ENCODE measurements at places on chromosomes 7 and 10.

GRCh38 chr7:90025771-90026170, 128.5 kb upstream of the STEAP1 start:
- DNase-seq = no peak

DNA sequence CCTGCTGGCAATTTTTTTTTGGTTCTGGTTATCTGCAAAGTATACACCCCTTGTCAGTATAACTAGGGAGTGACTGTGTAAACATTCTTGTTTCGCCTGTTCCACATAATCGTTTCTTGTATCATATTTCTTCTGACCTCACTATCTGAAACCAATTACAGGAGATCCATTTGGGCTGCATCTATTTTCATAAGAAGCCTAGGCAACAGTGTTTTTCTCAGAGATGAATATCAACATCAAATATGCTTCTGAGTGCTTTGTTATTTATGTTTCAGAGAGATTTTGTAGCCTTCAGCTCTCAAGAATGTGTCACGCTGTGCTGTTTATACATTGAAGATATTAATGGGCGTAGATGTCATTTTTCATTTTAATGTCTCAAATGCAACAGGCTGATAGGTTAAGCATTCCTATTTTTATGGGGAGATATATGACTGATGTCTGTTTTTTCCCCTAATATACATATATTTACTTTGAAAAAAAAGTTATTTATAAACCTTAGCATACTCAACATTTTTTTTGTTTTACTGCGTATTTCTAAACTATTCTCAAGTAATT, 115.5 kb downstream of the FOXP2 start:
- no peak for DNase-seq

DNA sequence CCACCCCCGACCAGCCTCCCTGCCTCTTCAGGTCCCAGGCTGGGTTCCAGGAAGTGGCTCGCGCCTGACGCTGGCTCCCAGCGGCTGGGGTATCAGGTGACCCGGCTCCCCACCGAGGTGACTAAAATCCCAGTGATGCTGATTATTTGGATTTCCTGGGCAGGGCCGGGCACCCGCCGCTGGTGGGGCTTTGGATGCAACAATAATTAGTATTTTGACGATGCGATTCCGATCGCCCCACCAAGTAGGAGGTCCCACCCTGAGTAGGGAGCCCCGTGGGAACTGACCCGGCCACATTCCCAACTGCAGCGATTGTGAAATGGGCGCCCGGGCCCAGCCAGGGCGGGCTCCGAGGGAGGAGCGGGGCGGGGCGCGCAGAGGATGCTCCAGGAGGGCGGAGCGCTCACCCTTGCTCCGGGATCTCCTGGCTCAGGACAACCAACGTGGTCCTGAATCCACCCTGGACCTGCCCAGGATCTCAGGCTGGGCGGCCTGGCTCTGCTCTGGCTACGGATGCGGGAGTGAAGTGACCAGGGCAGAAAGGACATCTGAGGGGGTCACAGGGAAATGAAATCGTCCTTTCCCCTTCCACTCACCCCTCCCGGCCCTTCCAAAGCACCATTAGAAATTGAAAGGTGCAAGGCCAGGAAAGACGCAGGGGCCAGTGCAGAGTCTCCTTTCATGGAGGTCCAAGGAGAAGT, 32.6 kb downstream of the DUSP5 start:
- DNase-seq = no peak

GRCh38 chr7:99693100-99693426, 13.3 kb upstream of the CYP3A5 start:
- no peak for DNase-seq

GRCh38 chr10:89503652-89504370, 31.6 kb downstream of the SLC16A12 start:
- no peak for DNase-seq

GRCh38 chr10:54124209-54124885, 676.7 kb downstream of the PCDH15 start:
- no peak for DNase-seq

- DNase-seq = no peak
Measured at GRCh38 chr10:128077155-128077875, 48.9 kb downstream of the MKI67 start.

DNA sequence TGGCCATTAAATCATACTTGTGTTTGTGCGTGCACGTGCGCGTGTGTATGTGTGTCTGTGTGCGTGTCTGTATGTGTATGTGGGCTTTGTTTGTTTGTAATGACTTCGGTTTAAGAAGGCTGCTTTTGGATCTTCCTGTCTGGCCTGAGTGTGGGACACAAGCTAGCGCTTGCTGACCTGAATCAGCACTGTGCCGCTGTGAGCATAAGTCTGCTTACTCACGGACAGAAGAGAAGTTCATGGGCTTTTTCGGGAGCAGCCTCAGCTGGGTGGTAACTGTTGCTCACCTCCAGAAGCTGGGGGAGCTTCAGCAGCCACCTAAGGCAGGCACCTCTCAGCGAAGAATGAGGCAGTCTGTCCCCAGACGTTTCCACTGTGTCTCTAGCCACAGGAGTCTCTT, 56.1 kb upstream of the TRUB1 start:
- no peak for DNase-seq
